ENCODE measurements at places on chromosomes 7 and 10.

GRCh38 chr10:125773687-125774543 is 1.7 kb downstream of the MMP21 start:
- DNase-seq: no peak

- DNase-seq: no peak
These were observed 67.2 kb upstream of the LRGUK start for GRCh38 chr7:134059921-134060320.

- peak; percentile 3 for DNase-seq
These were observed 909.3 kb downstream of the SORCS1 start for GRCh38 chr10:106255111-106255678.

- no peak for DNase-seq
These were observed 52.3 kb downstream of the PARD3 start for GRCh38 chr10:34762603-34763299.

DNA sequence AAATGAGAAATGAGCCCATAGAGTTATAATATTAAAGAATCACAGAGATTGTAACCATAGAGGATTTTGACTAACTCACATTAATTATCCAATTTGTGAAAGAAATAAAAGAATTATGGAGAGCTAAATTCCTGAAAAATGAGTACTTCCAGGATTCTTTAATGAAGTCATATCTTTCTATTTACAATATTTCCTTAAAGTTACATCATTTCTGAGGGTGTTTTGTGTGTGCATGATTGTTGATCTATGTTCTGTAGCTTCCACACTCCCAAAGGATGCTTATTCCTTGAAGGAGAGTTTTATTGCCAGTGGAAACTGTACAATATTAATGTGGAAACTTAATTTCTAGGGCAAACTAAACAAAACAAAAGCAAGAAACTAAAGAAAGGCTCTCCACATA is 299.6 kb downstream of the MDFIC start:
- no peak for DNase-seq

GRCh38 chr10:22677333-22677732 is 37.0 kb downstream of the PIP4K2A start:
- DNase-seq: no peak

DNA sequence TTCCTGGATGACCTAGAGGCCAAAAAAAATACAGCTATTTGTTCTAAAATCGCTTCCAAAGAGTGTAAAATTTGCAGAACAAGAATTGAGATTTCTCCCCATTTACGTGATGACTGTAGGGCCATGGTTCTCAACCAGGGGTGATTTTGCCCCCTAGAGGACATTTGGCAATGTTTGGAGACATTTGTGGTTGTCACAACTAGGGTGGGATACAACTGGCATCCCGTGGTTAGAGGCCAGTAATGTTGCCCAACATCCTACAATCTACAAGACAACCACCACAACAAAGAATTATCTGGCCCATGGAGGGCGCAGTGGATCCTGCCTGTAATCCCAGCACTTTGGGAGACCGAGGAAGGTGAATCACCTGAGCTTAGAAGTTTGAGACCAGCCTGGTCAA is 22.8 kb upstream of the MALSU1 start:
- DNase-seq: no peak
